Stimulated activated CD4-positive, alpha-beta T cell treated with anti-CD3 and anti-CD28 coated beads, Interleukin-2, amount 100 ng/mL, for 4 hours (primary cell): ENCODE measurements at places on chromosomes 13 and 19.

- no peak for DNase-seq
These were observed 33.2 kb upstream of the PEPD start for GRCh38 chr19:33554821-33555220.

- no peak for DNase-seq
These were observed 99.9 kb downstream of the GNG7 start for GRCh38 chr19:2602391-2603181.

GRCh38 chr13:22062478-22063205 is 391.8 kb downstream of the FGF9 start:
- no peak for DNase-seq

- DNase-seq, result no peak
These were observed 406.2 kb downstream of the LIG4 start for GRCh38 chr13:107809125-107809524.

GRCh38 chr13:27528908-27529307 is 78.5 kb upstream of the MTIF3 start:
- DNase-seq, result no peak

DNA sequence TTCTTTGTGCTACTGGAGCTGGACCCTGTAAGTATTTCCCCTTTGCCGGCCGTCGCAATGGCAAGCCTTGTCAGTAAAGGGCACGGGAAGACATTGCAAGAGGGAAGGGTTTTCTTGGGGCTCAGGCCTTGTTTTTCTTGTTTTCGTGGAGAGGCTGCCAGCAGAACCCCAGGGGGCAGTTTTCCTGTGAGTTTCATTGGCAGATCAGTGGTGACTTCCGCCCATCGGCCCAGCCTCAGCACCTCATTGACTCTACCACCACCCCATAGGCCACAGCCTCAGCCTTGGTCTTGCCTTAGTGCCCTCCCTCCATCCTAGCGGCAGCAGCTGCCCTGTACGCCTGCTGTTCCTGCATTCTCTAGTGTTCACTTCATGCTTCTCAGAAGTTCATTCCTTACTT is 61.5 kb downstream of the GJA3 start:
- DNase-seq, result no peak
